ENCODE measurements at places on chromosomes 6 and 20.

DNA sequence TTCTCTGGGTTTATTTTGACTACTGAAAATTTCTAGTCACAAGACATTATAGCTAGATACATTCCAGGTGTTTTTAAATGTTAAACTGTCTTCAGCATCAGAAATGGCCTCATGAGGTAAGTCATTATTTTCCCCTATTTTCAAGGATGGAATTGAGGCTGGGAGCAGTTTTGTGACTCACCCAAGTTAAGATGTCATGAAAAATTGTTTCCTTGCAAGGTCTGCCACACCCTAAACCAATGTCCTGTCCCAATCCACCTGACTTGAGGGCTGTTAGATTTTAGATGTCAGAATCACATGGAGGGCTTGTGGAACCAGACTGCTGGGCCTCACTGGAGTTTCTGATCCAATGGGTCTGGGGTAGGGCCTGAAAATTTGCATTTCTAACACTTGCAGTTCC is 16.9 kb downstream of the SLC22A3 start:
- DNase-seq, result no peak

GRCh38 chr6:127458222-127458621 is 967 bp downstream of the KIAA0408 start:
- no peak for DNase-seq

- no peak for DNase-seq
These were observed 144.9 kb upstream of the OLIG3 start for GRCh38 chr6:137638926-137639706.

GRCh38 chr6:118965371-118965770 is 30.4 kb upstream of the MCM9 start:
- DNase-seq, result no peak

GRCh38 chr6:946546-946945 is 253.6 kb upstream of the EXOC2 start:
- DNase-seq, result no peak

DNA sequence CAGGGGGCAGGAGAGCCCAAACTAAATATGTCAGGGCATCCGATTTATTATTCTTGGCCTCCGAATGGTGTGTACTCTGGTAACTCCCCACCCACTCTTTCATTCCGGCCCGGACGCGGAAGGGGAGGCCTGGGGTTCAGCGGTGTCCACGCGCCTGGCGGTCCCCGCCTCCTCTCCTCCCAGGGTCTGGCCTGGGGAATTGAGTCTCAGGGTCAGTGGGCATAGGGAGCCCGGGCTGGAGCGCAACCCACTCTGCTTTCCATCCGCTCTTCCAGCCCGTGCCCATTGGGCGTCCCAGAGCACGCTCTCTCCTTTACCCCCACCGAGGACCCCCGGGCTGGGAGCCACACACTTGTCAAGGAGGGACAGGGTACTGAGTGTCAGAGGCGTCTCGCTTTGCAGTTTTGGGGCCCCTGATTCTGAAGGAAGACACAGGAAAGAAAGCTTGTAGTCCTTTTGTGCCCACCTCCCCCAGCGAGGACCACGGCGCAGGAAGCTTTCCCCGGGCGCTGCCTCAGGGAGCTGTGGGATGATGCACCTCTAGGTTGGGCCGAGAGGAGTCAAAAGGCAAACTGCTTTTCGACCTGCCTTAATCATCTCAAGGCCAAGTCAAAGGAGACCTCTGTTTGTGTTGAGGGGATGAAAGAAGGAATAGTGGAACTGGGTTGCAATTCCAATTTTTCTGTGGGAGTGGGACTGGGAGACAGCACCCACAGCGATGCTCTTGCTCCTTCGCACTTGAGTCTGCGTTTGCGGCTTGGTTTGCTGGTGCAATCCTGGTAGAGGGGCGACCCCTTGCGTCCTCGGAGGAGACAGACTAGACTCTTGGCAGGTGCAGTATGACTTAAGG is 2.5 kb downstream of the RSPO3 start:
- DNase-seq, result no peak

DNA sequence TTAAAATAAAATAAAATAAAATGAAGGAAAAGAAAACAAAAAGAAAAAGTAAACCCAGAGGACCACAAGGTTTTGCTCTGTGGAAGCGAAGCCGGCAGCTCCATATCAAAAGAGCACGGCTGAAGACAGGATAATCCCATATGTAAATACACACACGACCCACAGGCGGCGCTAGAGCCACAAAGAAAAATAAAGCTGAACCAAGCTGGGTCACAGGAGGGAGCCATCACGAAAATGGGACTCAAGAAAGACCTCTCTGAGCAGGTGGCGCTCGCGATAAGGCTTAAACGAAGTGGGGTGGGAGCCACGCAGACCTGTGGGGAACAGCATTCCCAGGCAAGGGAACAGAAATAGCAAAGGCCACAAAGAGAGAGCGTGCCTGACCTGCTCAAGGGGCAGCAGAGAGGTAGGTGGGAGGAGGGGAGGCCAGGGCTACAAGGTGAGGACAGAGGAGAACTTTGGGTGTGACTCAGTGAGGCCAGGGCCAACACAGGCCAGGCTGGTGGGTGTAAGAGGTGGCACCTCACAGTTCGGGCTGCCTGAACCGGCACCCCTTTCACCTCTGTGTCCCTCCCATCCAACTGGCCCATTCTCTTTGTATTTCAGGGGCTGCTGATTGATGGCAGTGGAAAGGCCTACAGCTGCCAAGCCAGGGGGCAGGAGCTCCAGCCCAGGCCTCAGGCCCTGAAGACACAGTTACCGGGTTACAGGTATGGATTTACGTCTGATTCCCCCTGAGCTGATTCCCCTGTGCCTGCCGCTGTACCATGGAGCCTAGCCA is 26.0 kb downstream of the PTGIS start:
- DNase-seq, result peak; percentile 1

DNA sequence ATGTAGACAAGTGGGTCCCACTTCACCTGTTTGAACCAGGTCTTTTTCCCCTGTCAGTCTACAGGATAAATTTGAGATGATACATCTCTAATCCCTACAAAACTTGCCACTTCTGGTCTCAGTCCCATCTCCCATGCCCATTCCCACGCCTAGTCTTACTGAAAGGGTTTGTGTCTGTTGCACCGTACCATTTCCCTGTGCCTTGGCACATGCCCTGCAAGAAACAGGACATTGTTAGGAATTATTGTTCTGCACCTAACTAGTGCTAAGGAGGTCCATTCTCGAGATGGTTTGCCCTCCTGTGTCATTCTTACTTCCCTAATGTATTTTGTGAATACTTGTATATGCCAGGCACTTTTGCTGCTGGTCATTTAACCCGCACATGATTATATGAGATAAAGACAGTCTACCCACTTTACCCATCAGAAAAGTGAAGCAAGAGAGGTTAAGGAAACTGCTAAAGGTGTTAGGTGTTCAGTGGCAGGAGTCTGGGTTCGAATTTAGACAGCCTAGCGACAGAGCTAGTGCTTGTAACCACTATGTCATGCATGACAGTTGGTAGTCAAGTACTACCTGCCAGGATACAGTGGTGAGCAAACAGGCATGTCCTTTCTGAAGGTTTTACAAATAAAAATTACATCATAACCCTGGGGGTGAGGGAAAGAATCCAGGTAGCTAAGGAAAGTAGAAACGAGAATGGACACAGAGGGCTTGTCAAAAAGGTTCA is 12.7 kb downstream of the FAM217A start:
- DNase-seq, result no peak

DNA sequence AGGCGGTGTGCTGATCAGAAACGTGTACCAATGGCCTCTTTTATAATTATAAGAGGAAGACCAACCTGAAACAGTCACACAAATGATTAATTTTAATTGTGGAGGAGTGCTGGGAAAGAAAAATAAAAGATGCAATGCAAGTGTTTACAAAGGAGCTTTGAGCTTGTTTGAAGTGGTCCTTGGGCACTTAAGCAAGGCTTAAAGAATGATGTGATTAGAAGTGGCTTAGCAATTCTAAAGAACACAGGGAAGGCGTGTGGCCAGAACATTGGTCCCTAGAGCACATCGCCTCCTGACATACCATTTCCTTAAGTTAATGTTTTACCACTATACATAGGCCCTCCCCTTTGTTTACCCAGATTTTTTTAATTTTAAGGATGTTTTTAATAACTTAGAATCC is 26.1 kb downstream of the PTPN1 start:
- DNase-seq, result peak; percentile 10

- DNase-seq, result no peak
These were observed 92.6 kb downstream of the SNX5 start for GRCh38 chr20:17875981-17876385.

DNA sequence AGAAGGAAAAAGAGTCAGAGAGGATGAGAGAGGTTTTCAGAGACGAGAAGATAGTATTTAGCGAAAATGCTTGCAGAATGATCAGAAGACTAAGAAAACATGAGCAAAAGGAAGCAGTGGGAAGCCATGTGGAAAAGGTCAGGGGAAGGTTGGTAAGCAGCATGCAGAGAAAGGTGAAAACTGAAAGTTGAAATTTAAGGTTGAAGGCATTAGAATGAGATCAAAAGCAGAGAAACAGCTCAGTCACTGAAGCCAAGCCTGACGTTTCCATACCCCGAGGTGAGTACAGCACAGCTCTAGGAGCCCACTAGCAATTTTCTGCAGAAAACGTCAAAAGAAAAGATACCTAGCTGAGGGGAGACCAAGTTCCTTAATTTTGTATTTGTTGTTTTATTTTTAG is 19.1 kb upstream of the TFB1M start:
- DNase-seq, result no peak

GRCh38 chr6:2625581-2625980 is 125.1 kb downstream of the MYLK4 start:
- no peak for DNase-seq

DNA sequence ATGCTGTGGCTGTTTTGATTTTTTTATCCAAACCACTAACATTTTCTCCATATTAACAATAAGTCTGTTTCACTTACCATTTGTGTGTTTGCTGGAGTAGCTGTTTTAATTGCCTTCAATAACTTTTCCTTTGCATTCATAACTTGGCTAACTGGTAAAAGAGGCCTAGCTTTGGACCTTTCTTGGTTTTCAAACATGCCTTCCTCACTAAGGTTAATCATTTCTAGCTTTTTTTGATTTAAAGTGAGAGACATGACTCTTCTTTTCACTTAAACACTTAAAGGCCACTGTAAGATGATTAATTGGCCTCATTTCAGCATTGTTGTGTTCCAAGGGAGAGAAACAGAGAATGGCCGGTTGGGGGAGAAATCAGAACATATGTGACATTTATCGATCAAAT is 2.9 kb downstream of the WFDC12 start:
- no peak for DNase-seq
